ENCODE measurements at places on chromosomes 5 and 9.

- DNase-seq = no peak
Measured at GRCh38 chr5:169837686-169838085, 142.6 kb downstream of the INSYN2B start.

- no peak for DNase-seq
Measured at GRCh38 chr5:161301586-161301985, 244.9 kb downstream of the GABRB2 start.

DNA sequence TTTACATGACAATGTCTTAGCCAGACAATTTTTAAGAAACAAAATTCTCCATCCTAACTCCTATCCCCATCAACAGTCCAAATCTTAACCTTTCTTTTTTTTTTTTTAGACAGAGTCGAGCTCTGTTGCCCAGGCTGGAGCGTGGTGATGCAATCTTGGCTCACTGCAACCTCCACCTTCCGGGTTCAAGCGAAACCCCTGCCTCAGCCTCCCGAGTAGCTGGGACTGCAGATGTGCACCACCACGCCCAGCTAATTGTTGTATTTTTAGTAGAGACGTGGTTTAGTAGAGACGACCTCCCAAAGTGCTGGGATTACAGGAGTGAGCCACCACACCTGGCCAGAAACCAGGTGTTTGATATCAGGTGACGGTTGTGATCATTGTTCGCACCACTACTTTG lies 10.2 kb downstream of the ABL1 start:
- no peak for DNase-seq

- DNase-seq = no peak
Measured at GRCh38 chr9:106868087-106868486, 5.1 kb downstream of the ZNF462 start.

GRCh38 chr5:134043793-134044792 lies 39.3 kb upstream of the VDAC1 start:
- no peak for DNase-seq

GRCh38 chr9:91727316-91727861 lies 222.6 kb downstream of the ROR2 start:
- DNase-seq = peak; percentile 44

- DNase-seq = no peak
Measured at GRCh38 chr9:121284733-121285451, 16.9 kb downstream of the GSN start.

DNA sequence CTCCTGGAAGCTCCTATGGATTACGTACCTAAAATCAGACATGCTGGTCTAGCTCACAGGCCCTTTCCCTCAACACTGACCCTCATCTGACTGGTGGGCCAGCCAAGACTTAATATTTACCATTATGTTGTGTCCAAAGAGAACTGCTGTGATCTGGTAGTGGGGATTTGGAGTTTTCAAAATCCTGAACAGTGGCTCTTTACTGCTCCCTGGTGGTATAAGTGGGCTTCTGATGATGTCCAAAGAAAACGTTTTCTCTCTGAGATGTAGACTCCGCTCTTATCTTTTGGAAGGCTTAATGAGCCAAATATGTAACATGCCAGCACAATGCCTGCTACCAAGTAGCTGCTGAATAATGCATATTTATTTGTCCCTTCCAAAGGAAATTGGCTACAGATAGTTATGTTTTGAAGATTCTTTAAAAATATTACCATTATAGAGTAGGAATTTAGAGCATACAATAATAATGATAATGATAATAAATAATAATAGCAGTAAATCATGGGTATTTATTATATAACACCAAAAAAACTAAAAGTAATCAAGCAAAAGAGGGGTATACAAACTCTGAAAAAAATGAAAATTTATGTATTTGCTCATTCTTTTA lies 406.6 kb upstream of the TNC start:
- DNase-seq = peak; percentile 79

DNA sequence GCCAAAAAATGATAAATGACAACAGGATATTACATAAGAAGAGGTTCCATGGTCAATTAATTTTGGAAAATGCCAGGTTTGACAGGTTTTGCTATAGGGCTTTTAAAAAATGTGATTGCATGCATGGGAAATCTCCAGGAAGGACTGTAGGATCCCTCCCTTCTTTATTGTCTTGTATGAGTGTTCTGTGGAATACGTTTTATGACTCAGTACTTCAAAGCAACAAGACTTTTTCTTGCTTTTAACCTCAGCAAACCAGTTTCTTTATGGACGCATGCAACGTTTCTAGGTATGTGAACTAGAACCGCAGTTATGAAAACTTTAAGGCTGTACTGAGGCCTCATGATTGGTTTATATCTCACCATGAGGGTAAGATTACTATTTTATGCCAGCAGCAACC lies 76.6 kb upstream of the NTRK2 start:
- DNase-seq = no peak

- DNase-seq = no peak
Measured at GRCh38 chr9:72648324-72649126, 127.1 kb downstream of the TMC1 start.

DNA sequence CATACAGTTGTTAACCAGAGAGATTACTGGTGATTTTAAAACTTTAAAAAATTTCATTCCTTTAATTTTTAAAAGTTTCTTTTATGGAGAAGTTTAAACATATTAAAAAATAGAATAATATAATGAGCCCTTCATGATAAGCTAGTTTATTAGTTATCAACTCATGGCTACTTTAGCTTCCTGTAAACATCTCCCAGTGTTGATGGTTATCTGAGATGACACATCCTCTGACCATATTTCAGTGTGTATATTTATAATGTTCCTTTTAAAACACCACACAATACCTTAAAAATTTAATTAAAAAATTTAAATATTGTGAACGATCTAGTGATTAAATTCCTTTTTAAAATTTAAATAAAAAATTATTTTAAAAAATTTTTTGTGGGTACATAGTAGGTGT lies 74.1 kb downstream of the IPO11 start:
- DNase-seq = no peak

GRCh38 chr5:61004448-61004847 lies 59.4 kb downstream of the NDUFAF2 start:
- DNase-seq = peak; percentile 19

- DNase-seq = no peak
Measured at GRCh38 chr9:124747065-124747464, 24.0 kb downstream of the NR6A1 start.

DNA sequence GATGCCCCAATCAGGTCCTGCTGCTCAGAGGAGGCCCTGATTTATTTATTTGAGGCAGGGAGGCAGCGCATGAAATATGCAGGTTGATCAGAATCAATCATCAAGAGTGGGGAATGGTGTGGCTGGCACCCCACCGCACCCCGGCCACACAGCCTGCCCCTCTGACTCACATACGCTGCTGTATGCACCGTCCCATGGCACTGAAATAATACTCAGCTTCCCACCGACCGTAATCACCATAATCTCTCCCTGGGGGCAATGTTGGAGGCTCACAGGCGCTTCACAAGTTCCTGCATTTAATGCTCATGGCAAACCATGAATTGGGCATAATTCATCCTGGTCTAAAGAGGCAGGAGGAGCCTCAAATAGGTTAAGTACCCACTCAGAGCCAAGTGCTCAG lies 141.2 kb upstream of the TBC1D2 start:
- no peak for DNase-seq

DNA sequence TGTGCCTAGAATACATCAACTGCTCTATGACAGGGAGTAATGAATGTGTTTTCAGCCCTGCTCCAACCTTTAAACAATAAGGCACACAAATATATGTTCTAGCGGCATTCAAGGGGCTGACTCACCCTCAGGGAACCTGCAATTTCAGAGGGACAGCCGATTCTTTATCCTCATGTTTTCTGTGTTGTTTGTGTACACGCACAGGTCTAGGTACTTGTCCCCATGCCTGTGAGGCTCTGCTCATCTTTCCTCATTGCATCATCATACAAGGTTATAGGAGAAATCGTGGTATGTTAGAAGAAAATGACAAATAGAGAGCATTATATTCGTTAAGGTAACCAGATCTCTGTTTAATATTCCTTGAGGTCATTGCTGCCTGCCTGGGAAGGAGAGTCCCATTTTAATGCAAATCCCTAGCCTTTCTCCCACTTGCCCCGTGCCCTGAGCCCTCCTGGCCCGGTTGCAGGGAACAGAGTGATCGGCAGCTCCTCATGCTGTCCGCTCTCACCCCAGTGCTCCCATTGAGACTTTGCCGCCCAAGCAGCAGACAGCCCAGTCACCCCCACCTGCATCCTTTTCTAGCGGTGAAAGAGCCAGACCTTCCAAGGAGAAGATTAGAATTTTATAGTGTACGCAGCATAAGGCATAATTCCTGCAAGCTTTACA lies 14.6 kb downstream of the MAP1B start:
- DNase-seq = no peak

DNA sequence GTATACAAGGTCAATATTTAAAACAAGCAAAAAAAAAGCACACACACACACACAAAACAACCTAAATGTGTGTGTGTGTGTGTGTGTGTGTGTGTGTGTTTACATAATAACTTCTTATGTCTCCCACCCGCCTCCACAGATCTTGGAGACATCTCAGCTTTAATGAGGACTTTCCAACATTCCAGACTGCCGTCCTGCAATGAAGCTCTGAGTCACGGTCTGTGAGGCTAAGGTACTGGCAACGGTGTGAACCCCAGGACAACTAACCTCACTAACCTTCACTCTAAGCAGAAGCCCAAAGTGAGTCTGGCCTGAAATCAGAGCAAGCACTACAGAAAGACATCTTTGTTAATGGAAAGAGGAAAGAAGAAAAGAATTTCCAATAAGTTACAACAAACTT lies 22.3 kb downstream of the ZNF474 start:
- DNase-seq = peak; percentile 91

- peak; percentile 71 for DNase-seq
Measured at GRCh38 chr9:27726244-27727081, 153.2 kb upstream of the C9orf72 start.

DNA sequence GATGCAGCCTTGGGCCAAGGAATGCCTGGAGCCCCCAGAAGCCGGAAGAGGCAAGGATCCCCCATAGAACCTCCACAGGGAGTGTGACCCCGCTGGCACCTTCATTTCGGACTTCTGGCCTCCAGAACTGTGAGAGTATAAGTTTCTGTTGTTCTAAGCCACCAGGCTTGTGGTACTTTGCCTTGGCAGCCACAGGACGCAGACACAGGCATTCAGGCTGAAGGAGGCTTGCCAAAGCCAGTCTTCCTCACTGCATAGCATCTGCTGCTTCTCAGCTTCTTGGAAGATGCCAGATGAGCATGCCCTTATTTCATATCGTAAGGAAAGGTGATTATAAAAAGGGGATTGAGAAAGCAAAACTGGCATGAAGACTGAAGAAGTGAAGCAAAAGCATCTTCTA lies 61.1 kb upstream of the TAS2R1 start:
- no peak for DNase-seq

GRCh38 chr5:88214655-88215054 lies 54.0 kb downstream of the TMEM161B start:
- no peak for DNase-seq
